CD8-positive, alpha-beta T cell (primary cell): ENCODE measurements at places on chromosomes 5 and 9.

GRCh38 chr9:109441296-109441695 is 56.8 kb downstream of the PTPN3 start:
- no peak for DNase-seq

- DNase-seq: no peak
Measured at GRCh38 chr5:168002116-168002515, 289.3 kb upstream of the WWC1 start.

DNA sequence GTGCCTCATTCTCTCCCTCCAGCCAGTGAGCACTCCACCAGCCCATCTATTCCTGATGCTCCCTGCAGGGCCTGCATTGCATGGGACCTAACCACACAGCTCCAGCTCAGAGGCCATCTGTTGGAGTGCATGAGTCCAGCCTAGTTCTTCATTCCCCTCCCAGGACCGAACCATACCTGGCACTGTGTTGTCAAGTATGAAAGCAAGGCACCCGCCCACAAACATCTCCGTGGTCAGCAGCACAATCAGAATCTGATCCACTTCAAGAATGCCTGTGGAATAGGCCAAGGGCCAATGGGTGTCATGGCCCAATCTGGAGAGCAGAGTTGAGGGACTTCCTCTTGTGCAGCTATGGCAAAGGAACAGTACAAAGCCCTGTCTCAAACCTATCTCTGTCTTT is 5.9 kb downstream of the SLC23A1 start:
- DNase-seq: no peak

DNA sequence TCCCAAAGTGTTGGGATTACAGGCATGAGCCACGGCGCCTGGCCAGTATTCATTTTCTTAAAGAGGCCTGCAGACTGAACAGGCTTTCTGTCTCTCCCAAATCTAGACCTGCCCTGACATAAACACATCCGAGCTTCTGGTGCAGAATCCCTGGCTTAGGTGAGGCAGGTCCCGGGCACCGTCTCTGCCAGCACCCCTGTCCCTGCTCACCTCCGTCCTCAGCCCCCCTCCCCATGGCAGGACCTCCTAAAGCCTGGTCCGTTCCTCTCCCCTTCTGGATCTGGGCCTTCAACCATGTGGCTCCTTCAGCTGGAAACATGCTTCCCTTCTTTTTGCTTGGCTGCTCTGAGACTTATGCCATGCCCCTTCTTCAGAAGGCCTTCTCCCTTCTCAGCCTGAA is 22.7 kb upstream of the RXRA start:
- no peak for DNase-seq

GRCh38 chr5:103915081-103915480 is 352.5 kb upstream of the NUDT12 start:
- DNase-seq: no peak

- no peak for DNase-seq
Measured at GRCh38 chr5:59592101-59592500, 301.4 kb downstream of the PDE4D start.

DNA sequence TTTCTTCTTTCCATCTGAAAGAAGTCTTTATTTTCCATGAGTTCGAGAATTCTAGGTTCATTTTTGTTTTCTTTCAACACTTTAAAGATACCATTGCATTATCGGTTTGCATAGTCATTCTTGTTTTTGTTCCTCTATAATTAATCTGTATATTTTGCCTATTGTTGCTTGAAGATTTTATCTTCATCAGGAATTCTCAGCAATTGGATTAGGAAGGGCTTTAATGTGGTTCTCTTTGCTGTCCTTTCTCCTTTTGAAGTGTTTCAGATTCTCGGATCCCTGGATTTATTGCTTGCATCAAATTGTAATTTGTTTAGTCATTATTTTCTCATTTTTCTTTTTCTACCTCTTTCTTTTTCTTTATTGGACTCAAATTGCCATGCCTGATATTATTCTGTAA is 609.8 kb downstream of the TLR4 start:
- no peak for DNase-seq

GRCh38 chr9:89617978-89618377 is 13.2 kb downstream of the GADD45G start:
- DNase-seq: no peak

DNA sequence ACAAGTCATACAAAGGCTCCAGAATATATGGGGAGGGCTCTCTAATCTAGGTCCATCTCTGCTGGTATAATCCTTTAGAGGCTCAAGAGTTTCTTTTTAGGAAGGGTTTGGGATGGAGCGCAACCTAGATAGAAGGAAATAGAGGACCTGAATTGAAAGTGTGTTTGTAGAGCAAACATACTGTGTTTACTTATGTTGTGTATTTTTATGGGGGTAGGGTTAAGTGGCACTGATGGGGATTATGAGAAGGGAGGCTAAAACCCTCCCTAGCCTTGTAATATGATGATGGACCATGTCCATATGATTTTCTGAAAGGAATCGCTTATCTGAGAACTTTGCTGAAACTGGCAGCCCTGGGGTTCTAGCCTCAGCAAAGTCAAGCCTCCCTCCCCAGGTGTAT is 4.4 kb upstream of the ELL2 start:
- no peak for DNase-seq

- DNase-seq: no peak
Measured at GRCh38 chr5:150401076-150401375, 11.7 kb downstream of the CD74 start.

DNA sequence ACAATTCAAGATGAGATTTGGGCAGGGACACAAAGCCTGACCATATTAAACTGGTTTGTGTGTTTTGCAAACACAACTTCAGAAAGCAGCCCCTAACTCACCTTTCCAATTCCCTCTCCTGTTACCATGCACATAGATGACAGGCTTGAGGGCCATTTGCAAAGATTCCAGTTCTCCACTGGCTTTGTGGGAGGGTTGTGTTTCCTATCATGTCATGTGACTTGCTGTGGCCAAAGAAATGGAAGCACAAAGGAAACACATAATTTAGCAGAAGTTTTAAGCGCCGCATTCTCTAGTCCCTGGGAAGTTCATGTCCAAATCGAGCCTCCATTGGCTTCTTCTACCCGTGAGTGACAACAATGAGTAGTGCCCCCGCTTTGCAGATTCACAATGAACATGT is 57.9 kb upstream of the CDH6 start:
- DNase-seq: no peak

GRCh38 chr5:81214848-81215247 is 18.3 kb upstream of the CKMT2 start:
- no peak for DNase-seq

GRCh38 chr5:169580964-169581363 is 2.6 kb upstream of the SPDL1 start:
- no peak for DNase-seq

DNA sequence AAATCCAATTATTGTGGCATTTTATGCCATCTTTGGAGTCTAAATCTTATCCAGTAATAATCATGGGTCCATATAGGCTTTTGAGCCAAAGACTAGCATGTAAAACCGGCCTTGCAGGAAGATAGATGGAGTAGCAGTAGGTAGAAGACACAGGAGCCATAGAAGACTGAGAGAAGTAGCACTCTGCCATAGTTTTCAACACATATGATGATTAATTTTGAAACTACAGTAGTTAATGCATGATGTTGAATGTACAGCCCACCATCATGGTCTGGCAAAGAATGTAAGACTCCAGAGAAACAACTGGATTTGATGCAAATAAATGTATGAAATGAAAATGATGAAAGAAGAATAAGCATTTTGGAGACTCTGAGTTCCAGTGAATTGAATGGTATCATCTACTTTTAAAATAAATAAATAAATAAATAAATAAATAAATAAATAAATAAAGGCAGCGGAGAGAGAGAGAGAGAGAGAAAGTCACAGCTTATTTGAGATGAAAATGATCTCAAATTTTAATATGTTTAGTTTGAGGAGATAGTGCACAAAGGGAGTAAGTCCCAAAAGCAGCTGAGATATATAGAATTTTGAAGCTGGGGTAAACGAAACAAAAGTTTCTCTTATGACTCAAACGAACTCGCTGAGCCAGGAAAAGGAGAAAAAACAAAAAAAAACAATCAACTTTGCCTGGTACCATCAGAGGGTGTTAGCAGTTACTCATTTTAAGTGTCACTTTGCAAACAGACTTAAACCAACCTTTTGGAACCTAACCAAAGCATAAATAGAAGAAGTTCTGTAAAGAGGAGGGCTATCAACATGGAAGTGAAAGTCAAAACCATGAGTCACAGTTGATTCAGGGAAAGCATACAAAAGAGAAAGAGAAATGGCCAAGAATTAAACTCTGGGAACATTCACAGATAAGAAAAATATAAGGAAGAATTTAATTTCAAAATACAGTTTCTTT is 388.7 kb downstream of the CETN3 start:
- DNase-seq: no peak

GRCh38 chr5:151264113-151264512 is 11.1 kb downstream of the GM2A start:
- no peak for DNase-seq

DNA sequence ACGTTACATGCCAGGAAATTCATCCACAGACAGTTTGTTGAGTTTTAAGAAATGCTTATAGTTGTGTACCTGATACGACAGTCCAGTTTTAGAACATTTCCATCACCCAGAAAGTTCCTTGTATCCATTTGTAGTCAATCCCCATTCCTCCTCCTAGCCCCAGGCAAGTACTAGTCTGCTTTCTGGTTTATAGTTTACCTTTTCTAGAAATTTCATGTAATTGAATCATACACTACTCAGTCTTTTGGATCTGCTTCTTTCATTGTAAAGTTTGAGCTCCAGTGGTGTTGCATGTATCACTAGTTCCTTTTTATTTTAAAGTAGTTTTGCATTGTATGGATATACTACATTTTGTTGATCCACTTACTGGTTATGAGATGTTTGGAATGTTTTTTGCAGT is 291.2 kb downstream of the AOPEP start:
- no peak for DNase-seq

- DNase-seq: no peak
Measured at GRCh38 chr5:71705421-71705820, 13.7 kb upstream of the CARTPT start.

- no peak for DNase-seq
Measured at GRCh38 chr9:28234894-28235277, 661.6 kb upstream of the C9orf72 start.

DNA sequence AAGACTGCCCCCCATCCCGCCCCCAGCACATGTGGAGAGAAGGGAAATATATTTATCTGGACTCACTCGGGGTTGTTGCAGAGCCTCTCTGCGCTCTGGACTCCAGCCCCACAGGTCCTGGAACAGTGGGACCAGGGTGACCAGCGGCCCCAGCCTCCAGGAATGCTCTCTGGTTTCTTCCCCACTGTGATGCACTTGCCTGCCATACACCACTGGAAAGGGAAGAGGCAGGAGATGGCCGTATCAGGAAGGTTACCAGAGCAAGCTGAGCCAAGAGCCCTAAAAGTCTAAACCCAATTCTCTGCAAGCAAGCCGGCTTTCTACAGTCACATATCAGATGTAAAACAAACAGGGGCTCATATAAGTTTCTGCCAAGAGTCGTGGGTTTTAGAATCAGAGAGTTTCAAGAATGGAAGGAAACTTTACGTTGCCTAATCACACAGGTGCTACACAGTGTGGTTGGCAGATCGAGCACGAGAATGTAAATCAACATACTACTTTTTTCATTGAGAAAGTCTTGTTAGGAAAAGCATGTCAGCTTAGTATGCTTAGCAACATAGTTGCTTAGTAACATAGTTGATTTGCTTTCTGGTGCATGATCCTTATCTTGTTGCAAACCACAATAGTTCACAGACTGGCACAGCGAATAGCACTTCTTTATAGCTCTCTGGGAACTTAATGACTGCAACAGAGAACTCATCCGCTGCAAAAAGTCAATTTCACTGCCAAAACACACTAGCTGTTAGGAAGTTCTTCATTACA is 201.2 kb downstream of the TARS1 start:
- DNase-seq: no peak

DNA sequence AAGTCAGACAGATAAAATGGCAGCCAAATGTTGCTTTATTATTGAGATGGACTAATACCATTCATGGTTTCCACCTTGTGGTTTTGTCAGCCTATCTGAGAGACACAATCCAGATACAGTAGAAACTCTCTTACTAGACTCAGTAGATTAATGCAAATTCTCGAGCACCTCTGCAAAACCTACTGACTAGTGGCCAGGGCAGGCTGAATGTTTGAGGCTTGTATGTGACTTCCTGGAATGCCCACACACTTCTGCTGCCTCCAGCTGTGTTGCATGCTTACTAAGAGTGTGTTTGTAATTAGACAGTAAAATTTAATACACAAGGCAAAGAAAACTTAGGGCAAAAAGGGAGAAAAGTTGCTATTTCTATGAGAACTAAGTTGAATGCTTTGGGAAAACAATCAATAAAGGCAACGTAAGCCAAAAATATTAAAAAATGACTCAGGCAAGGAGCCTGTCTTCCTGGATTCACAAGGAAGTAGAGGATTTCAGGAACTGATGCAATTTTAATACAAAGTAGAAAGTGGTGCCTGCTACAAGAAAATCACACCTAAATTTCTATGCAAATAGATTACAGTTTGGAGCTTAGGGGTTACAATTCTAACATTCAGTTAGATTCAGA is 30.2 kb upstream of the CCNG1 start:
- DNase-seq: no peak

- peak; percentile 42 for DNase-seq
Measured at GRCh38 chr9:98807814-98808195, 335 bp downstream of the GALNT12 start.

- DNase-seq: no peak
Measured at GRCh38 chr5:179343021-179343718, 2.1 kb downstream of the ADAMTS2 start.

DNA sequence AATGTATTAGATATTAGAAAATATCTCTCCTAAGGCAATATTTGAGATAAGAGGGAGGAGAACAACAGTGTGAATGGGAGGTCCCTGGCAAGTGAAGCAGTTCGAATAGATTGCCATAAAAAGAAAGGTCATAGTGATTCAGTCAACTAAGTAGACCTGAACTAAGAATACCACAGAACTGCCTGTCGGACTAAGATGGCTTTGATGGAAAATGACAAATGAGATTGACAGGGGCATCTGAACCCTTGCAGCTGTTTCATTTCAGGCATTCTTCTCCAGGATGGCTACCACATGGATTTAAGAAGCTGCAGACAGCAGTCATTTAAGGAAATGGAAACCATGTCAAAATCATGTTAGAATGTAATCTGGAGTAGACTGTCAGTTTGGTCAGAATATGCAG is 308.4 kb upstream of the MEF2C start:
- no peak for DNase-seq

- no peak for DNase-seq
Measured at GRCh38 chr9:95093586-95093985, 223.9 kb downstream of the FANCC start.

DNA sequence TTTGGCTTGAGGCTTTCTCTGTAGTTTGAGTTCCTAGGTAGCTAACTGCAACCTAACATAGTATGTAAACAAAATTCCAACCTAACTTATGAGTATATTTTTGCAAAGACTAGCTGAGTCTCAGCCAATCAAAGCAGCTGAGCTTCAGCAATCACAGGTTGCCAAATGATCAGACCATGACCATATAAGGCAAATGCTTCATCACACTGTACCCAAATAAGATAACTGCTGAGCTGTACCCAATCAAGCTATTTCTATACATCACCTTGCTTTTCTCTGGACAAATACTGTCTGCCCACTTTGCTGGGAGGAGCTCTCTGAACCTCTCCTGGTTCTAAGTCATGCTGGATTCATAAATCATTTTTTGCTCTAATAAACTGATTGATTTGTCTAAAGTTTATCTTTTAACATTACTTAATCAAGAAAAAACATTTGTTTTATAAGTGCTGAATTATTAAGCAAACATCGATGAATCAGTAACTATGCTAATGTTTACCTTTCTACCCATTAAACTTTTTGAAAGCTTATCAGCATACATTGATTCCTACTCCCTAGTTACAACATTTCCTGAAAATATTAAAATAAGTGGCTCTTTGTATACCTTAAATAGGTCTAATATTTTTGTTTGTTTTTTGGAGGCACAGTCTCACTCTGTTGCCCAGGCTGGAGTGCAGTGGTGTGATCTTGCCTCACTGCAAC is 129.7 kb upstream of the PCA3 start:
- DNase-seq: no peak
